HEK293T (cell line): ENCODE measurements at places on chromosomes 5 and 9.

DNA sequence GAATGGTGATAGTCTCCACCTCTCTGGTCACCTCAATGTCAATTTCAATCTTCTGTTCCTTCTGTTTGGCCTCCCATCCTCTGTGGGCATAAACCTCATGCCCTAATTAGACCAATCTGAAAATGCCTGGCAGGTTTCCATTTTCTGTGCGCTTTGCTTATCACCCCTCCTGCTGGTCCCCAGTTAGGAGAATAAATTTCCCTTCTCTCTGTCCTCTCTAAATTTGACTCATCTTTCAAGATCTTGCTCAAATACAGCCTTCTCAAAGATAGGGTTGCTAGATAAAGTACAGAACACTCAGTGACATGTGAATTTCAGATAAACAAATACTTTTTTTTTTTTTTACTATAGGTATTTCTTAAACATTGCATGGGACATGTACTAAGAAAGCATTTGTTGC is 69.4 kb upstream of the CD180 start:
- DNase-seq, result no peak

DNA sequence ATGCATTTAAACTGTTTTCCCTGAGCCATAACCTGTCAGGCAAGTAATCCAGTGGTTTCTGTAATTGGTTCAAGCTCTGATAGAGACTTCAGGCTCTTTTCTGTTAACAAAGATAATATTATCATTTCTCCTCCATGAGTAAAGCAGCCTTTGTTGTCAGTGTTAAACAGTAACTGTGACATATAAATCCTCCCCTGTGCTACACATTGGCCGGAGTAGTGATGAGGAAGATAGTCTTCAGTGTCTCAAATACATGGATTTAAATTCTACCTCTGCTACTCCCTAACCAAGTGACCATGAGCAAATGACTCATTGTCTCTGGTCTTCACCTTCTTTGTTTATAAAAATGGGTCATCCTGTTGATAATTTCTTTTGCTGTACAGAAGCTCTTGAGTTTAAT is 615.5 kb upstream of the CHD1 start:
- DNase-seq, result no peak

- DNase-seq, result peak; percentile 43
These were observed 1.0 kb downstream of the MATR3 start for GRCh38 chr5:139294374-139295165.

GRCh38 chr5:167229751-167230150 is 1061.7 kb upstream of the WWC1 start:
- no peak for DNase-seq

- no peak for DNase-seq
These were observed 130.6 kb upstream of the EPB41L4A start for GRCh38 chr5:112549605-112550166.

GRCh38 chr9:2132484-2133082 is 117.4 kb downstream of the SMARCA2 start:
- peak; percentile 7 for DNase-seq

DNA sequence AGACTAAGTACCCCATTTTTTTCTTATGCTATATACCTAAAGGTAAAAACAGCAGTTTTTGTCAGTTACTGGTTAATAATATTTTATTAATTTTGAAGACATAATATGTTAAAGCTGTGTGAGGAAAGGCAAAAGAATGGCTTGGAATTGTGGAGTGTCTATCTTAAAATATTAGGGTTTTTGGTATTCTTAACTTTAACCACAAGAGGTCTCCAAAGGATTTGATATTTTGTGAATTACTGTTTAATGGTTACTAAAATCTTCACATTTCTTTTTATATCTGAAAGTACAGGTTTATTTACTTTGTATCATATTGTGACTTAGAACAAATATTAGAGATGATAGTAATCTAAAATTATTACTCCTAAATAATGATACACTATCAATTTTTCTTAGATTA is 32.0 kb upstream of the DHFR start:
- no peak for DNase-seq

DNA sequence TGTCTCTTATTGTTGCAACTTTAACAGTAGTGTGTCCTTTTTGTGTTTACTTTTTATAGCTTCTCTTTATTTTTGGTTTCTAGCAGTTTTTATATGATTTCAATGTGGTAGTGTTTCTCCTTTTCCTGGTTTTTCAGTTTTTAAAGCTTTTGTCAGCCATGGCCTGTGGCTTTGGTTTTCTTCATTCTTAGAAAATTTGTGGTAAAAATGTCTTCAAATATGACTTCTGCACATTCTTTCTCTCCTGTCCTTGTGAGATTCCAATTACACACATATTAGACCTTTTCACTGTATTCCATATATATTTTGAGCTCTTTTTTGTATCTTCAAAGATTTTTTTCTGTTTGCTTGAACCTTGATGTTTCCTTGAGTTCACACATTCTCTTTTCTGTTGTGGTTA is 180.5 kb downstream of the CNTLN start:
- DNase-seq, result no peak

- DNase-seq, result no peak
These were observed 32.4 kb upstream of the LRRC14B start for GRCh38 chr5:158807-159447.

GRCh38 chr5:58648846-58649245 is 66.0 kb downstream of the RAB3C start:
- DNase-seq, result no peak

DNA sequence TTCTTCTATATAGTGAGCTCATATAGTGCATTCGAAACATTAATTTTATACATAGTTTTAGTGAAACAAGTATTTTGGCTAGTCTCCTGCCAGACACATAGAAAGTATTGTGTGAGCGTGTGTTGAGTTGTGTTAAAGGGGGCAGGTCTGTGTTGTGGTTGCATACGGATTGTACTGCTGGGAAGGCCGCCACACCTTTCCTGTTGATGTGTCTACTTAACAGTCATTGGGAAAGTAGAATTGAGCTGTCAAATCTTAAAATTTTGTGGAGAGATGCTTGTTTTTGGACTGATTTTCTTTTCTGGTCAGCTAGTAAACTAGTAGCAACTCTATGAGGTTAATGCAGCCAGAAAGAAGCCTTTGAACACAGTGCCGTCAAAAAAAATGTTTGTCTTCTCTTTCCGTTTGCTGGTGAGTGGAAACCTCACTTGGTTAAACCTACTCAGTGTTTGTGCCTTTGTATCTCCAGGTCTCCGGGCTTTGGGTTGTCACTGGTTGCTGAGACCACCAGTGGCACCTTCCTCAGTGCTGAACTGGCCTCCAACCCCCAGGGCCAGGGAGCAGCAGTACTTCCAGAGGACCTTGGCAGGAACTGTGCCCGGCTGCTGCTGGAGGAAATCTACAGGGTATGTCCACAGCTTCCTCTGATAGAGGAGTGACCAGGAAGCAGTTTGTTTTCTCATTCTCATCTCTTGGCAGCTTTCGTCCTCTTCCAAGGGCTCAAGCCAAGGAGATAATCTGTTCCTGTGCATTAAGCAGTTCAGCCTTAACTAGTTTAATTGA is 51.5 kb downstream of the RCL1 start:
- DNase-seq, result no peak

DNA sequence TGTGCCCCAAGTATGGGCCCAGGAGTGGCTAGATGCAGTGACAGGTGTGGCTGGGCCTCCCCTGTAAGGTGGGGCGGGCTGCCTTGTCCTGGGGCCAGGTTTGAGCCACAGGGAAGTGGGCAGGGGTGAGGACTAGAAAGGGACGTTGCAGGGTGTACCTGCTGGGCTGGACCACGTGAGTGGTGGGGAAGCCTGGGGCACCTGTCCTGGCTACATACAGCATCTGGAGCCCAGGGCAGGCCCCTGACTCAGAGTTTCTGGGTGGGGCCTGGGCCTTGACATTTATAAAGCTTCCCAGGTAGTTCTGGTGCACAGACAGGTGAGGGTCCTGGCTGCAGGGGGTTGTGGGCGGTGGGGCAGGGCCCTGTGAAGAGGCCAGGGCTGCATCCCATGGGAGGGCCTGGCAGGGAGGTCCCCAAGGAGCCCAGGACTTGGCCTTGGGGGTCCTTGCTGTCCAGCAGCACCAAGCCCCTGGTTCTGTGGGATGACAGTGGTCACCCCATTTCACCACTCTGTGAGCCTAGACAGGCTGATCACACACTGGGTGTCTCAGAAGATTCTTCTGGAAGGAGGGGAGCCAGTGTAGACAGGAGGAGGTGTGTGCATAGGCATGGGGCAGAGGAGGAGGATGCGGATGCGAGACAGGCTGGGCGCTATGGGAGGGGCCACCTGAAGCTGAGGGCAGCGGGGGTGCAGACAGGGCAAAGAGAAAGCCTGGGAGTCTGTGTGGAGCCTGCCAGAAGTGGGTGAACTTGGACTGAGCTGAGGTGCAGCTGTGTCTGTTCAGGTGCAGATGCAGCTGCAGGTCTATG is 94.0 kb downstream of the PHF2 start:
- no peak for DNase-seq

- DNase-seq, result no peak
These were observed 16.6 kb upstream of the MEGF9 start for GRCh38 chr9:120730654-120731514.

GRCh38 chr9:15524845-15525455 is 14.2 kb upstream of the PSIP1 start:
- no peak for DNase-seq
